Astrocyte of the spinal cord (primary cell): ENCODE measurements at places on chromosomes 1 and 21.

DNA sequence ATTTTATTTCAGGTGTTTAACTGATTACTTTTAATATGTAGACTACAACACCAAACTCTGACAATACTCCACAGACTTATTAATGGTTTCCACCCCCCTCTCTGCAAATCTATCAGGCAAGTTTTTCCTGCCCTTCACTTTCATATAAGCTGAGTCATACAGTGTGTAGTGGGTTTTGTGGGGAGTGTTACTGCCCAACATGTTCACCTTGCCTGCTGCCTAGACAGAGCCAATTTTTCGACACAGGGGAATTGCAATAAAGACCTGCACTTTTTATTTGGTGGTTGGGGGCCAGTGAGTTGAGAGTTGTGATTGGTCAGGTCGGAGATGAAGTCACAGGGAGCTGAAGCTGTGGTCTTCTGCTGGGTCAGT, 119.7 kb downstream of the PPIAL4G start:
- no peak for DNase-seq

DNA sequence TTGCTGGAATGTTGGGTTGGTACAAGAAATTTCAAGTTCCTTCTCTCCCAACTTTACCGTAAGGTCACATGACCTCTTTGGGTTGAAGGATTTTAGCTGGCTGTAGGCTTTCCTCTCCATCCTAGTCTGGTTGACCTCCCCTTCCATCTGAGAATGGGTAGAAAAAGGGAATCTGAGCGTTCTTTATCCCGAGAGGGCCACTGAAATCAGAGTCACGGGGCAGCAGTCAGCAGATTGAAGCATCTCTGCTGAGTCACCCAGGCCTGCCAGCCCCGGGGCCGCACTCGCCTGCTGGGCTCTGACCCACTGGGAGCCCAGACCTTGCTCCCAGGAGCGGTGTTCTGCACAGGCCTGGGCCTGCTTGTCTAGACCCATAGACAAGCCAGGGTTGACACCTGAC, 31.0 kb downstream of the TMCC2 start:
- DNase-seq, result peak; percentile 52

DNA sequence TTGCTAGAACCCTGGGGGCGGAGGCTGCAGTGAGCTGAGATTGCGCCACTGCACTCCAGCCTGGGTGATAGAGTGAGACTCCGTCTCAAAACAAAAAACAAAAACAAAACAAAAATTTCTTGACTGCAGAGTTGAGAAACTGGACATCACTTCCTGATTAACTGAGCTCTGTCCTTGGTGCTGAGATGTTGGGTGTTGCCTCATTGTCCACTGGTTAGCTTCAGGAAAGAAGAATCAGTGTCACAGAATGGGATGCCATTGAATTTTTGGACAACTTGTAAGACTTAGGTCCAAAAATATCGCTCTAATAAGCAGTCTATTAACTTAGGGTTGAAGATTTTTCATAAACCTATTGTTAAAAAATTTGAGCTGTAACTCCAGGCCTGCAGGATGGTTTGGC, 23.8 kb upstream of the KCNA10 start:
- DNase-seq, result peak; percentile 19

- peak; percentile 24 for DNase-seq
Measured at GRCh38 chr1:165954940-165955339, 127.5 kb downstream of the UCK2 start.

GRCh38 chr1:11770011-11770410, 8.0 kb downstream of the C1orf167 start:
- DNase-seq, result no peak

GRCh38 chr1:7019510-7019909, 234.3 kb downstream of the CAMTA1 start:
- DNase-seq, result no peak

DNA sequence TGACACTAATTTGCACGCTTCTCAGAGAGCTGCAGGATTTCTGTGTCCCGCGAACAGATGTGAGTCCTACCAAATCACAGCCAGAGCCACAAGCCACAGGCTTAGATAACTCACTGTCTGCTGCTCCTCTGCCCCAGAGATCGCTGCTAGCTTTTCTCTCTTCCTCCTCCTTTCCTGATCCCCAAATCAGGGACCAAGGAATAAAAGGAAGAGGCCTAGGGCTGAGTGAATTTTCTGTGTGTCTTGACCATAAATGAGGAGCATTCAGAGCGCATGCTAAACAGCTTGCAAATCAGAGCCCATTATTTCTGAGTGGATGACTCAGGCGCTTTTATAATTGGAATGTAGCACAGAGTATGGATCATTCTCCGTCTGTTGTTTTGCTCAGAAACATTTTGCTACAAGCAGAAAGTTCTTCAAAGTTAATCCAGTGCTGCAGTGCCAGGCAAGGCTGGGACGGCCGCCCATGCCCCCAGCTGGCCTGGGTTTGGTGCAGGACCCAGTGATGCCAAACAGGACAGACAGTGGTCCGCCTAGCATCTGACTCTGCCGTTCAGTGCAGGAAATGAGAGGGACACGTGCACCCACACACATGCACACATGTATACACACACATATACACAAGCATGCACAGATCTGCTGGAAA, 38.2 kb downstream of the KCNAB2 start:
- DNase-seq, result no peak

- DNase-seq, result peak; percentile 92
Measured at GRCh38 chr1:201456499-201457309, 12.3 kb downstream of the PHLDA3 start.

DNA sequence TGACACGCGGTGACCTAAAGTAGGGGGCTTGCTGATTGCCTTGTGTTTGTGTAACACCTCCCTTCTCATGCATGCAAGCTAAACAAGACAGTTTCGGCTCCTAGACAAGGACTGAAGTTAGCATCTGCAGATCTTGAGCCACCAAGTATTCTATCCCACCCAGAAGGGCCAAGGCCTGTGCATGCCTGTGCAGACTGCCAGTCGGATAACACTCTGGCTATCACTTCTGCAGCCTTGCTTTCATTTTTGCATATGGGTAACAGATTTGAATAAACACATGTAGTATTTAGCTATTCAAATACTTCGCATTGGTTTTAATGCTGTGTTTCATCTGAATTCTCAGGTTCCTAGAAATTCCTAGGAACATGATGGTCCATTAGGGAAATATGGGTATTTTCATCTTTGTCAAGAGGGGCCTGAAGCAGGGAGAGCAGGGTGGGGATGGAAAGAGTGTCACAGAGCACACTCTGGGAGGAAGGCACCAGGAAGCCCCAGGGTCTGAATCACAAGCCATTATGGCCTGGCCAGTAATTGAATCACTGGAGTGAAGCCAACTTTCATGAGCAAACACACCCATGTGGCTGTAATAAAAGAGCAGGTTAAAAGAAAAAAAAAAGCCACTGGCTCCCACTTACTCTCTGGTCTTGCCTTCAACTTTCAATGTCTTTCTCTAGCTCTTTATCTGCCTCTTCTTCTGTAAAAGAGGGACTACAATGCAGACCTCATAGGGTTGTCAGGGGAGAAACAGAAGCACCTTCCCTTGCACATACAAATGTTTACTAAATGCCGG, 28.3 kb downstream of the GADD45A start:
- peak; percentile 91 for DNase-seq

- no peak for DNase-seq
Measured at GRCh38 chr1:238451781-238452310, 561.1 kb upstream of the ZP4 start.

DNA sequence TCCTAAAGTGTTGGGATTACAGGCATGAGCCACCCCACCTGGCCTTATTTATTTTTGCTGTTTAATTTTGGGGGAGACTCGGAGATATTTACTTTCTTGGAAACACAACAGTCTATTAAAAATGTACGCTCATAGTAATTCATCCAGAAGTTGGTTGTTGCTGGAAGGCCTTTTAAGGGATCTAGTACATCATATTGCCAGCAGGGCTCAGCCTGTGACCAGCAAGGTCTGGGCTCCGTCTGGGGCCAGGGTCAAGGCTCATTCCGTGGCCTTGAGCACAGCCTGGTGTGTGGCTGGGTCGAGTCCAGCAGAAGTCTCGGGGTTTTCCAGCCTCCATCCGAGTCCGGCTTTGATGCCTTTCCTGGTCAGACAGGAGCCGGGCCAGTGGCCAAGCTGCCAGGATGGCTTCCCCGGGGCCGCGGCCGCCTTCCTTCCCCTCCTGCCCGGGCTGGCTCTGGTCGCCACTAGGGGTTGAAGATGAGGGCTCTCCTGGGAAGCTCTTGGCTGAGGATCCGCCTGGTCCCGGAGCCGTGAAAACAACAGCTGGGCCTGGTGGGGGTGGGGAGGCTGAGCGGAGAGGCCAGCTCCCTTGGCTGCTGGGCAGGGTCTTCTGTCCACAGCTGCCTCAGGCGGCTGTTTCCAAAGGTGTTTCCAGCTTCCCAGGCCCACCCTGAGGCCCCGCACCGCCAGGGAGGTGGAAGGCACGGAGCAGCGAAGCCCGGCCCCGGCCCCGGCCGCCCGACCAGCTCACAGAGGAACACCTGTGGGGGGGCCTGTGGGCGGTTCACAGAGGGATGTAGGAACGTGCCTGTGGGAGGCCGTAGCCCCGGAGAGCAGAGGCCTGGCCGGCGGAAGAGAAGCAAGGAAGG, 5.1 kb upstream of the VWA1 start:
- DNase-seq, result peak; percentile 67

DNA sequence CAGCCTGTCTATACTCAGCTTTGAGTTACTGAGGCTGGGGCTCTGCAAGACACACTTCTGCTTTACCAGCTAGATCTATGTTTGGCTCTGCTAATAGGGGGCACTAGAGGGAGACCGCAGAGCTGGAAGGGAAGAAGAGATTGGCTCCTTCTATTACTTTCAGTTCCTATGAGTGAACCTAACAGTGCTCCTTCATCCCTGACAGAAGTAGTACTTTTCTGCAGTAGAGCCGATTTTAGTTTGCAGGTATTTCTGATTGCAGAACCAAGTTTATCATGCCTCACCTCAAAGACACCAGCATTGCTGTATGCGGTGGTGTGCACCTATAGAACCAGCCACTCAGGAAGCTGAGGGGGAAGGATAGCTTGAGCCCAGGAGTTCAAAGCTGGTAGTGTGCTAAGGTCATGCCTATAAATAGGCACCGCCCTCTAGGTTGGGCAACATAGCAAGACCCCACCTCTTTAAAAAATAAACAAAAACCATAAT, 5.7 kb upstream of the ZDHHC18 start:
- no peak for DNase-seq

GRCh38 chr1:44568128-44568900, 106.0 kb downstream of the TMEM53 start:
- DNase-seq, result no peak

DNA sequence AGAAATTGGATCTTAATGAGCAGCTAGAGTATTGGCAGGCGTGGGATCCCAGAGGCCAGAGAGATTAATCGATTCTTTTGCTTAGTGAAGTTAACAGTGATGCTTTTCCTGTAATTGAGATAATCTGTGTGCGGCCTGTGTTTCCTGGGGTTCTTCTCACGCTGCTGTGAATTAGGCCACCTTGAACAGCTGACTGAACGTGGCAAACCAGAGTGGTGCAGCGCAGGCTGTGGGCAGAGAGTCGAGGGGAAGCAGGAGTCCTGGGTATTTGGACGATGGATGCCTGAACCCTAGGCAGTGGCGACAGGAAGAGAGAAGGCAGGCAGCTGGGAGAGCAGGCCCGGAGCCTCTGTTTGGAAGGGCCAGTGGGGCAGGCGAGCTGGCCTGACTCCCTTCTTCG, 51.7 kb downstream of the RYR2 start:
- DNase-seq, result no peak

- DNase-seq, result no peak
Measured at GRCh38 chr1:19034721-19035120, 78.2 kb upstream of the IFFO2 start.

- DNase-seq, result no peak
Measured at GRCh38 chr1:36534711-36535412, 52.1 kb upstream of the CSF3R start.

- DNase-seq, result no peak
Measured at GRCh38 chr1:209732725-209733124, 23.1 kb upstream of the TRAF3IP3 start.

GRCh38 chr1:184836934-184837895, 82.6 kb upstream of the EDEM3 start:
- DNase-seq, result no peak

DNA sequence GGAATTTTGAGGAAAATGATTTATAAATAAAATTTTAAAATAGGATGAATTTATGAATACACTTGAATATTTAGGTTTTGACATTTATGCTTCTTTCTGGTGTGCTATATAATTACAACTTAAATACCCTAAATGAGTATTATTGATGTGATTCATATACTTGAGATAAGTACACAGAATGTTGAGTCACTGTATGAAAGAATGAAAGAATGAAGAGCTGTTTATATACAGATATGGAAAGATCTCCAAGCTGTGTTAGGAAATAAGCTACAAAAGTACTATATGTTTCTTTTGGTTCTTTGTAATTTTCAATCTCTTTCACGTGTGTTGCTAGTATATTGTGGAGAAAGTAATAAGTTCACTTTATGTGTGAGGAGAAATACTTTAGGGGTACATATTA, 147.2 kb downstream of the RASAL2 start:
- peak; percentile 62 for DNase-seq

- no peak for DNase-seq
Measured at GRCh38 chr1:233725423-233725822, 111.5 kb downstream of the KCNK1 start.

GRCh38 chr1:31266547-31266946, 26.9 kb upstream of the NKAIN1 start:
- no peak for DNase-seq

DNA sequence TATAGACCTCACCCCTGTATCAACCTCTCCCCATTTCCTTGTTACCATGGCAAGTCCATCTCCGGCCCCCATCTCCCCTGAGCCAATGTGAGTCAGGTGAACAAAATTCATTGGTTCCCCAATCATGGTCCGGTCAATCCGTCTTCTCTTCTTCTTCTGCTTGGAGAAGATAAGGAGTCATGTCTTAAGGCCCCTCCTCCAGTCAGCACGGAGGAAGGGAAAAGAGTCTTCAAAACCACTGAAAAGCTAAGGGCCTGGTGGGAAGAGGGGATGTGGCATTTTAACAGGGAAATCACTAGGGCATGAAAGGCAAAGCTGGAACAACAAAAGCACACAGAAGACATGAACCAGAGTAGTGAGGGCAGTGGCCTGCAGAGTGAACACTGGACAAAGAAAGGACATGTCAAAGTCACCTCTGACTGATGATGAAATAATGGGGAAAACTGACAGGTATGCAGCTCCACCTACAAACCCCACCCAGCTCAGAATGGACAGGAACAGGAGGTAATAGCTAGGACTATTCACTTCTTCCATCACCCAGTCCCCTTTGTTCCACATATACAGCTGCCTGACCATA, 4.4 kb downstream of the CDC42SE1 start:
- no peak for DNase-seq

GRCh38 chr1:166032572-166033371, 134.0 kb downstream of the FAM78B start:
- no peak for DNase-seq

DNA sequence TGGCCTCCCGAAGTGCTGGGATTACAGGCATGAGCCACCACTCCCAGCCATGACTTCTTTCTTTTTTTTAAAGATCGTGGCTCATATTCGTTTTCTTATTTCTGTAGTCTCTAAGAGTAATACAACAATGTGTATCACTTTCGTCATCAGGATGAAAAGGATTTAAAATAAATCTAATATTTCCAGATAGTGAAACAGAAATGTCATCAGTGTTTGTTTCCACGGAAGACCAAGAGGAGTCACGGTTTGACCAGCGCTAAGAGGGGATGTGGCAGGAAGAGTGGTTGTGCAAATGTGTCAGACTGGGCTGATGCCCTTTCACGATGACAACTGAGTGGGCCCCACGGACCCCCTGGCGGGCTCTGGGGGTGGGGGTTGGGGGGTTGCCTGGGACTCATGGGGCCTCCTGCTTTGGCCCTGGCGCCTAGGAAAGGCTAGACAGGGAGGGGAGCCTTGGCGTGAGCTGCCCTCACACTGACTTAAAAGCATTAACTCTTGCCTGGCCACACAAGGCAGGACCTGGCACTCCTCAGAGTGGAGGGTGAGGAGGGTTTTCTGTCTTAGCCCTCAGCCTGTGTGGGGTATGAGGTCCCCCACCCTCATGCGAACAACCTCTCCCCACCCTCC, 8.4 kb downstream of the SOX13 start:
- DNase-seq, result no peak
